ENCODE measurements at places on chromosomes 3 and 15. TPM values are rescaled to one million over a fixed set of nuclear protein-coding genes. Genes with fewer than 3 reads are reported as not detected.

GRCh38 chr3:23573827-23574226, 231.9 kb upstream of the UBE2E1 start:
- no peak for DNase-seq

- no peak for DNase-seq
These were observed 92.2 kb downstream of the CMSS1 start for GRCh38 chr3:99909714-99910495.

- no peak for DNase-seq
These were observed 1.5 kb downstream of the ARIH1 start for GRCh38 chr15:72475674-72476073.

DNA sequence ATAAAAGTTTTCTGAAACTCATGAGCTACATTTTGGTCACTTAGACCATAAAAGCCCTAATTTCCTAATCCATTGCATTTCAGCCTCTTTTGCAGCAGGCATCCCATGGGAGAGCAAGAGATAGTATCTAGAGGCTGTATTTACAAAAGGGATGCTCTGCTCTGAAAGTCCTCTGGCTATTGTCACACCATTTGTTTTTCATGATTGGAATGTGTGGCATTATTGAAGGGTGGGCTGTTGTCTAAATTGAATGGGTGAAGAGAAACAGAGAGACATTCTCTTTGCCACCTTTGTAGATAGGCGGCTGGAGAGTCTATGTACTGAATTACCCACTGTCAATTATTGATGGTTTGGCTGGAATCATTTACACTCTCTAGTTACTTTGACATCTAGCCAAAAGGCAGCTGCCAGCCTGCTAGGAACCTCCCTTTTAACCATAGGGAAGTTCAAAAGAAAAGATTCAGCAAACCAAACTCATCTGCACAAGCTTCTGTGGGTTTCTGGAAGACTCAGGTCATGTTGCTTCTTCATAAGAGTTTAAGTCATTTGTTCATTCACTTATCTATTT, 89.8 kb upstream of the RARB start:
- DNase-seq = no peak

DNA sequence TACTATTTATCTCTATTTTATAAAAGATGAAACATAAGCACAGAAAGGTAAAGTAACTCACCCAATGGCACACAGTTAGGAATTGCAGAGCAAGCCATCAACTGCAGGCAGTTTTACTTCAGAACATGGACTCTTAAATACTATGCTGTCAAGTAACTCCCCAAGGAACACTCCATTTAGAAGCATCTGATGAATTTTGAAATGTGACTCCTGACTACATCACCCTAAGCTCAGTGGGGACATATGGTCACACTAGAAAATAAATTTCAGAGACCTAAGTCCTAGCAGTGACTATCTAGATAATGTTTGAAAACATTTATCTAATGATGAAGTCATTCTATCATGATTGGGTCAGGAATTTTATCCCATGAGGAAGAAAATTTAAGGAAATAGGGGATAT, 272.8 kb upstream of the ARRDC4 start:
- DNase-seq = no peak

DNA sequence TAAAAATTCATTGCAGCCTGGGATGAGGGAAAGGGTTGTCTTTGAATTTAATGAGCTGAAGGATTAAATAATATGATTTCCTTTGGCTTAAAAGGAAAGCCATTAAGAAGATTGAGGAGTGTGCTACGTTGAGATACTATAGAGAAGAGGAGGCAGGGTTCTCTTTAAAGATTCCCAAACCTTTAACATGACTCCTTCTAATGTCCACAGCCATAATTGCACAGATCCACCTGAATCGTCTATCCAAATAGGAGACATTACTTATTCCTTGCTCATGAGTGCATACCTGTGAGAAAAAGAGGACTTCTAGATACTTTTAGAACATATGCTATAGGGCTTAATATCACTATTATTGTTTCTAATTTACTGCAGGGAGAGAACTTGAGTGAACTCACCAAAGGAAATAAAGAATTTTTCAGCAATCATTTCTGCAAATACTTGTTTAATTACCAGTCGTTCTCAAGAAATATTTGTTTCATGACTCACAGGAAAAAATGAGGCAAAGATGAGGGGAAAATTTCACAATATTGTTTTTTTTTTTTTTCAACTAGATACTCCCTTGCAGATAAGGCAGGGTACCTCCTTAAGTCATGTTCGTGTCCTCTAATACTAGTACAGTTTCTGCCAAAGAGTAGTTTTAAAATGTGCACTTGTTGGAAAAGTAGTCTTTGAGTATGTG, 8.9 kb upstream of the SUCNR1 start:
- no peak for DNase-seq

DNA sequence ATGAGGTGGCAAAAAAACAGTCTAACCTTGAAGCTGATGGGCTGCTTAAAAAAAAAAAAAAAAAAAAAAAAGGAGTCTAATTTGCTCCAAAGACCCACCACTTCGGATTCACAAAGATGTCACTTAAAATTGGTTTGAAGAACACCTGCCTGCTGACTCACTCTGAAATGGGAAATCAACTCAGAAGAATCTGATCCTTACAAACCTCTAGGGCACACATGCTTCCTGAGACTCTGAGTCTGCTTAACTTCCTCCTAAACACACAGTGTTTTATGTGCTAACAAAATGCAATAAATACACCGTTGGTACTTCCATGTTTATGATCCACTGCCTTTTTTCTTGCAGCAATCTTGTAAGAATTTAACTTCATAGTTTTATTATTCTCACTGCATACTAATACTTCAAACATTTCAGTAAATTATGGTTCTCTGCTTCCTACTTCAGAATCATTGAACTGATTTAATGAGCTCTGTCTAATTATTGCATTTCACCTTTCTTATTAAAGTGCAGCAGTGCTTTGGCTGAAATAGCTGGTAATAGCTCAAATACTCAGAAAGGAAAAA, 73.0 kb upstream of the FRMD4B start:
- DNase-seq = no peak

- no peak for DNase-seq
These were observed 2.9 kb downstream of the IGDCC3 start for GRCh38 chr15:65374821-65375401.

DNA sequence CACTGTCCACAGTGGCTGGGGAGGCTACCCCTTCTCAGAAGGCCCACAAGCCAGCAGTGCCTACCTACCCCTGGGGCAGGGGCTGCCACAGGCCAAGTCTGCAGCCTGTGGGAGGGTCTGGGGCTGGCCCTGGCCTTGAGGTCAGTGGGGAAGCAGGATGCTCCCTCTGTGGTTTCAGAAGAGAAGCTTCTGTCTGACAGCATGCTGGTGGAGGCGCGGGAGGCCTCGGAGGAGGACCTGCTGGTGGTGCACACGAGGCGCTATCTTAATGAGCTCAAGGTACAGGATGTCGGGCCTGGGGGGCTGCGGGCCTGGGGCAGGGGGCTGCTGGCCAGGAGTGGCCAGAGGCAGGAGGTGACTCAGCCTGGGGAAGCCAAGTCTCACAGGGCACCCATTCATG, 3.2 kb downstream of the HDAC11 start:
- no peak for DNase-seq

The LRRC49 gene
- 145 TPM for total RNA-seq

The TNFSF10 gene
- total RNA-seq = 2.9 TPM

The SPSB4 gene
- 4.1 TPM for total RNA-seq
